ENCODE measurements at places on chromosomes 3 and 15.

DNA sequence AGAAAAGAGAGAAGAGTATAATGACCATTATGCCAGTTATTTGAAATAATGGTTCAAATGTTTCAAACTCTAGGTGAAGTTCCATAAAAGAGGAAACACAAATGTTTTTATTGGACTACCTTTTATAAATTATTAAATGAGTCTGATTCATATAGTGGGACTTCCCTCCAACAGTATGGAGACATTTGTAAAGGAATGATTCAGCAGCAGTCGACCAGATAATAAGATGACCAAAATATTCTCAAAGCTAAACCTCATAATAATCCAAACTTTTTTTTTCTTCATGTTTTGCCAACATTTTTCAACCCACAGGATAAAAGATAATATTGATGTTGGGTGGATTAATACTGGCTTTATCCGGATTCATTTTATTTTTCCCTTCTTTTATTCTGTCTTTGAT lies 18.8 kb downstream of the TIPARP start:
- DNase-seq: no peak

DNA sequence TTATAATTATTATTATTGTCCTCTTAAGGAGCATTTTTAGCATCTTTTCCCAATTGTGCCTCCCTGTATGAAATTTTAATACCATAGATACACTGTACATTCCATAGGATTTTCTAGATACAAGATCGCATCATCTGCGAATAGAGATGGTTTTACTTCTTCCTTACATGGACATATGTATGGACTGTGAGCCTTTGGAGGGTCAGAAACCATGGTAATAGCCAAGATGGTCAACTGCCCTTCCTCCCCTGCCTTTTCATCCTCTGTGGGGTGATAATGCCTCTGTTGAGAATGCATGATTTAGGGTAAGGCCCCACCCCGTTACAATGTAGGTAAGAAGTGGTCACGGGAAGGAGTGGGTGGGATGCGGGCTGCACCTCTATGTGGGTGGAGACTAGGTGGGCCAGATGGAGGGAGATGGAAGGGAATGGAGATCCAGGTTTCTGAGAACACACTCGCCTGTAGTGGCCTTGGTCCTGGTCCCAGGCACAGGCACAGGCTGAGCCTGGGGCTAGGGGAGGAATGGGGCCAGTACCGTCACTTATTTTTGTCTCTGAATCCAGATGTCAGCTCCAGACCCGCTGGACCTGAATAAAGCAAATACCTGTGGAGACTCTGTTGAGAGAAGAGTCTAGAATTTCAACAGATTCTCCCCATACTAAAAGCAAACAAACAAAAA lies 31.7 kb downstream of the GOLGA6A start:
- no peak for DNase-seq

GRCh38 chr3:71302604-71303003 lies 280.9 kb downstream of the FOXP1 start:
- DNase-seq: no peak

GRCh38 chr15:89829616-89830440 lies 15.2 kb upstream of the ANPEP start:
- no peak for DNase-seq

- no peak for DNase-seq
Observed at GRCh38 chr3:195255176-195255500, 15.8 kb downstream of the XXYLT1 start.

GRCh38 chr3:182729903-182730674 lies 63.2 kb upstream of the ATP11B start:
- no peak for DNase-seq

- no peak for DNase-seq
Observed at GRCh38 chr3:11591002-11591355, 52.7 kb downstream of the VGLL4 start.

Measured in NCI-H187 (cell line).